ENCODE measurements at places on chromosomes 4 and X. TPM values are rescaled to one million over a fixed set of nuclear protein-coding genes. Genes with fewer than 3 reads are reported as not detected.

DNA sequence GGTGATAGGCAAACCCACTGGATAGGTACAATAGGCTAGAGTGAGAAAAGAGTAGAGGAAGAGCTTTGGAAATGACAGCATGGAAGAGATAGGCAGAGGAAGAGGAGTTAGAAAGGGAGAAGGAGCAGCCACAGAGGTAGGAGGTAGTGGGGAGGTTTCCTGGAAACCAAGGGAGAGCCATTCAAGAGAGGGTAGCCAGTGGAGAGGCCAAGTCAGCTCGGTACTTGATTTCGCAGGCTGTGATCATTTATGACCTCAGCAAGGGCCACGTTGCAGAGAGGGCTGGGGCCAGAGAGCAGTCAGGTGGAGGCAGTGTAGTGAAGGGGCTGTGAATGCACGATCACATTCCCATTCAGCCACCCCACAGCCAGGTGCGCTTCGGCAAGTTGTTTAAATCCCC, 76.0 kb downstream of the TMEM131L start:
- no peak for DNase-seq

GRCh38 chr4:185004562-185005218, 13.6 kb upstream of the HELT start:
- no peak for DNase-seq

ERCC6L gene
- 0.60 TPM for total RNA-seq

CT47B1 gene
- total RNA-seq: not detected

- DNase-seq: no peak
Observed at GRCh38 chr4:102008711-102009110, 218.2 kb downstream of the BANK1 start.

- peak; percentile 50 for DNase-seq
Observed at GRCh38 chrX:70479922-70480659, 35.5 kb downstream of the DLG3 start.

DNA sequence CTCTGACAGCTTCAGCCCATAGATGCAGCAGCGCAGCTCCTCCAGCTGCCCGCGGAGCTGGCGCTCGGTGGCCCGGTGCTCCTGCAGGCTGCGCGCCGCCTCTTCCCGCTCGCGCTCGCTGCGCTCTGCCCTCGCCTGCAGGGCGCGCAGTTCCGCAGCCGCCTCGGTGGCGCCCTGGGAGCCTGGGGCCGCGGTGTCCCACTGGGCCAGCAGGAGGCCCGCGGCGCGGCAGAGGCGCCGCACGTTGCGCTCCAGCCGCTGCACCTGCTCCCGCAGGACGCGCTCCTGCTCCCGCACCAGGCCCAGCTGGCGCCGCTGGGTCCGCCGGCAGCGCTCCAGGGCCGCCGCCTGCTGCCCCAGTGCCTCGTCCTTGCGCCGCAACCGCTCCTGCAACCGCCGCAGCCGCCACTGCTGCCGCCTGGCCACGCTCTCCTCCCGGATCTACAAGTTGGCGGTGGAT, 10.1 kb downstream of the C4orf50 start:
- DNase-seq: peak; percentile 43

DNA sequence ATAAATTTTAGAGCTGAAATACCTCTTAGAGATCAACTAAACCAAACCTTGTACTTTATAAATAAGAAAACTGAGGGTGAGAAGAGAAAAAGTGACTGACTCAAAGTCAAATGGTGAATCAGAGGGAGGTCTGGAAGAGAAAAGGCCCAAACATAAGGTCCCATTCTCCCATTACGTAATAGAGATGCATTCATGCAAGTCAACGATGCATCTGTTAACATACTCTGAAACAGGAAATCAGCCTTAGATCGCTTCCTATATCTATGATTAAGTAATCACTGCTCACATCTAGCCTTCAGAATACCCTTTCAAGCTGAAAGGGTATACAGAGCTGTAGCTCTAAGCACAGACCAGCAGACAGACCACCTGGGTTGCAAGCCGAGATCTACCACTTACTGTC, 6.5 kb downstream of the RNF150 start:
- DNase-seq: no peak

FGFBP2 gene
- not detected for total RNA-seq

DNA sequence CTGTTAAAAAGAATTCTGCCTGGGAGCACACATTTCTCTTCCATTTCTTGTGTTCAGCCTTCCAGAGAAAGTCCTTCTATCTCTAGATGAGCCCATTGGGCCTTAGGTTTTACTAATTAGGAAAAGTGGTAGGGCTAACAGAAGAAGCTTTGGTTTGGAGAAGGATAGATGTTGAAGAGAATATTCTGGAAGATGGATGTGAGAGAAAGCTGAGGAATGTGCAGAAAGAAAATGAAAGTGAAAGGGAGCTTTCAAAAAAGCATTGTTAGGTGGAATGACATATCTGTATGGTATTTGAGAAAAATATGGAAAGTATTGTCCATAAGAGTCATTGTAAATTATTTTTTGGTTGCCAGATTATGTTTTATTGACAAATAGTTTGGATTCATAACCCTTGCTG, 474.8 kb upstream of the SLIT2 start:
- peak; percentile 67 for DNase-seq

XPNPEP2 gene
- not detected for total RNA-seq

DNA sequence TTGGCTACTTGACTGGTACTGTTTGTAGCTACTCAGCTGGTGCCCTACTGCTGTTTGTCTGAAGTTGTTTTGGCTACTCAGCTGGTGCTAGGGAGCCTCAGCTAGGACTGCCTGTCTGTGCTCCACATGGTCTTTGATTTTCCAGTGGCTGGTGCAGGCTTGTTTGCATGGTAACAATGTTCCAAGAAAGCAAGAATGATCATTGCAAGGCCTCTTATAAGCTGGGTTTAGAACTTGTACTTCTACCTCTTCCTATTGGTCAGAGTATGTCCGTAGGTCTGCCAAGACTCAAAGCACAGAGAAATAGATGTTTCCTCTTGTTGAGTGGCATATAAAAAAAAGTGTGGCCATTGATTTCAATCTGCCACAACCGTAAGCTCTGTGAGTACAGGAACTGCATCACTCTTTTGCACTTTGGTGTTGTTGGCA, 17.6 kb downstream of the NFKB1 start:
- DNase-seq: peak; percentile 43

CXCL8 gene
- 43.4 TPM for total RNA-seq

SLAIN2 gene
- 18.5 TPM for total RNA-seq

DNA sequence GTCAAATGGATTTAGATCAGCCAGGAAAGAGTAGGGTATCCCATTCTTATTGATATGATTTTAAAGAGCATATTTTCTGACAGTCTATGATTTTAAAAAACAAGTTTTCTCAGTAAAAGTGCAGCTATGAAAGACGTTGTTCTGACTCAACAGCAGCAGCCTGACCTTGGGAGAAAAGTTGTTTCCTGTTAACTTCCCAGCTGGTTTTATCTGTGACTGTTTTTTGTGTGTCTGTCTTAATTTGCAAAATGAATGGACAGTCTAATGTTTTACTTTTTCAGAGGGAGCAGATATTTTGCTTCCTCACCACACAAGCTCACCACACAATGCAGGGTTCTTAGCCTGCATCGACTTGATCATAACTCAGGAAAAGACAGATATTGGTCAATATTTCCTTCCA, 764 bp upstream of the MTHFD2L start:
- DNase-seq: peak; percentile 59

GRCh38 chr4:130812117-130812765, 1716.3 kb downstream of the C4orf33 start:
- no peak for DNase-seq

Data from lung microvascular endothelial cell (primary cell).